A673 (cell line): ENCODE measurements at places on chromosomes 12 and 14.

DNA sequence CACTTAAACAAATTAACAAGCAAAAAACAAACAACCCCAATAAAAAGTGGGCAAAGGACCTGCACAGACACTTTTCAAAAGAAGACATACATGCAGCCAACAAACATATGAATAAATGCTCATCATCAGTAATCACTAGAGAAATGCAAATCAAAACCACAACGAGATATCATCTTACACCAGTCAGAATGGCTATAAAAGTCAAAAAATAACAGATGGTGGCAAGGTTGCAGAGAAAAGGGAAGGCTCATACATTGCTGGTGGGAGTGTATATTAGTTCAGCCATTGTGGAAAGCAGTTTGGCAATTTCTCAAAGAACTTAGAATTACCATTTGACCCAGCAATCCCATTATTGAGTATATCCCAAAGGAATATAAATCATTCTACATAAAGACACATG lies 34.6 kb upstream of the NT5DC3 start:
- DNase-seq = peak; percentile 18

DNA sequence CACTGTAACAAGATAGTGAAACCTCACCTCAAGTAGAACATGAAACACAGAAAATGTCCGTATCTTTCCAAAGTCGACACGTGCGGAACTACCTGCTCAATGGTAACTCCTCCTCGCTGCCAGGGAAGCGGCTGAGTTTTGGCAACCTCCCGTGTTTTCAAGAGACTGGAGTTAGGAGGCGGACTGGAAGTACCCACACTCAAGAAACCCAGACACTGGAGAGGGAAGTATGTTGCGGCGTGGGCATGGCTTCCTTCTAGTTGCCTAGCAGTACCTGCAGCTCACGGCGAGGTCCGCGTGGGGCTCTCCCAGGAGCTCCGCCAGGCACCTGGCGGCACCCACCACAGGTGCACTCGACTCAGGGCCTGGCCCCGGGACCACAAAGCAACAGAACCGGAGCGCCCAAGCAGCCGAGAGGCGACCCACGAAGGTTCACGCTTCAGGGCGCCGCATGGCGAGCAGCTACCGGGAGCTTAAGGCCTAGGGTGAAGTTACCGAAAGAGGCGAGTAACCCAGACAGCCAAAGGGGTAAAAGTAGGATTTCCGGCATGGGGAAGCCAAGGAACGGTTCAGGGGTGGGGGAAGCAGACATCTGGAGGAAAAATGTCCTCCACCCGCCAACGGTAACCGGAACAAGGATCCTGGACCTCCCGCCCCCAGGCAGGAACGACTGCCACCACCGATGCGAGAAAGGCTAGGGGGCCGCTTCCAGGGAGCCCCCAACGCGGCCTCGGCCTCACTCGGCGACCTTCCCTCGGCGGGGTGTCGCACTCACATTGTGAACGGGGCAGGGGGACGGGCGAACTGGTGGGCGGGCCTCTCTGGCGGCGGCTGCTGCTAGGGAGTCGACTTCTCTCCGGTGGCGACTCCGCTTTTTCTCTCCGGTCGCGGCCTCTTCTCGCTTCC lies 608 bp downstream of the PTGES3 start:
- peak; percentile 48 for DNase-seq

DNA sequence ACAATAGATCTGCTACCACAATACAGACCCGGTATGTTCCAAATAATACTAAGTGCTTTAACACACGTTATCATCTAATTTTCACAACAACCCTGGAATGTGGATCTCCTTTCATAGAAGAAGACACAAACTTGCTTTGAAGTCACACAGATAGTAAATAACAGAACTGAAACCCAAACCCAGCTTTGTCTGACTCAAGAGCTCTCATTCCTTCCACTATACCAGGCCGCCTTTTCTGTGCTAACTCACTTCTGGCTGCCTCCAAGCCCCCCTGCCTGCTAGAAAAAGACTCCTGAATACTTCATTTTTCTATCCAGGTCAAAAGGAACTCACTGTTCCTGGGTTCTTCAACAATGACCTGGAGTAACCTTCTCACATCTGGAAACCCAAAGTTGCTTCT lies 37.8 kb downstream of the PRPF40B start:
- DNase-seq = no peak

DNA sequence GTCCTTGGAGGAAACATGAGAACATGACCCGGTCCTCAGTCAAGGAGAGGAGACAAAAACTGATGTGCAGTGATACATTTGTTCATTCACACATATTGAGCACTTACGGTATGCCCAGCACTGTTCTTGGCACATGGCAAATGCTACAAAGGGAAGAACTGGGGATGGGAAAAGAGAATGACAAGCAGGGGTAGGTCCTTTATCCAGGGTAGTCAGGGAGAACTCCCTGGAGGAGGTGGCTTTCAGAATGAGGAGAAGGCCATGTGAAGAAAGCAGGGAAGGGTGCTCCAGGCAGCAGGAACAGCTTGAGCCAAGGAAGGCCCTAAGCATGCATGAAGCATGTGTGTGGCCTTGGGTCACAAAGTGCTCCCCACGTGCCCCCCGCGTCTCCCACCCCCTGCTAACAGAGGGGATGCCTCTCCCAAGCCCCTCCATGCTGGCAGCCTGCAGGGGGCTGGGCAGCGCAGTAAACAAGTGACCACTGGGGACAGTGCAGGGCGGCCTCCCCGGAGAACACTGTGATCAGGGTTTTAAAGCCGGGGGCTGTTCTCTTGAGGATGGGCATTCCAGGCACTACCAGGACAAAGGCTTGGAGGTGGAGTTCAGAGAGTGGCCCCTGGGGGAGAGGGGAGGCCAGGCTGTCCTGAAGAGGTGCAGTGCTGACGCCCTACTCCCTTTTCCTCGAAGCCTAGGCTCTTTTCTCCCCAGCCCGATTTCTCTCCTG lies 71.0 kb downstream of the PHETA1 start:
- DNase-seq = no peak

DNA sequence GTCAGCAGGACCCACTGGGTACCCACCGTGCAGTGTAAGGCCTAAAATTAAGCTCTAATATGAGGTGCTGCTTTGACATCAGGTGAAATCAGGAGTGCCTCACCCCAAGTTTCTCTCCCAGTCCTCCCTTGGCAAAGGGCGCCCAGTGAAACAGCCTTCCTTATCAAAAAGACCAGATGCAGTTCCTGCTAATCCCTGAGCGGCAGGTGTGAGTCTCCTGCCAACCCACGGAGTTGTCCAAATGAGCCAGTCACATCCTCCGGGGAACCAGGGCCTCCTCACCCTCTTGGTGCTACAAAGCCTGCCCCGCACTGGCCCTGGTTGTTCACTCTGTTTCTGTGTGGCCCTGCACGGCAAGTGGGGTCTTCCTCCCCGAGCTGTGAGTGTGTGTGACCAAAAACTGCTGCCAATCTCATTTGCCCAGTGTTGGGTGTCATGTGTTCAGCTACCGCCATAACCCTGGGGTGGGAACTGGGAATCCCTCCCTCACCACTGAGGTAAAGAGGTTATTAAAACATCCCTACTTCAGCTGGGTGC lies 20.2 kb upstream of the P2RX4 start:
- DNase-seq = no peak

- DNase-seq = peak; percentile 76
These were observed 3.9 kb upstream of the POC1B start for GRCh38 chr12:89529738-89530137.

GRCh38 chr12:47271800-47272239 lies 192.1 kb upstream of the AMIGO2 start:
- DNase-seq = no peak

GRCh38 chr12:49937639-49938300 lies 12.8 kb upstream of the AQP2 start:
- DNase-seq = no peak

- peak; percentile 64 for DNase-seq
These were observed 229.7 kb upstream of the NPAS3 start for GRCh38 chr14:32709027-32709426.

- DNase-seq = no peak
These were observed 44.3 kb downstream of the ATG2B start for GRCh38 chr14:96318836-96319235.

- no peak for DNase-seq
These were observed 60.6 kb downstream of the LGMN start for GRCh38 chr14:92687681-92688433.

DNA sequence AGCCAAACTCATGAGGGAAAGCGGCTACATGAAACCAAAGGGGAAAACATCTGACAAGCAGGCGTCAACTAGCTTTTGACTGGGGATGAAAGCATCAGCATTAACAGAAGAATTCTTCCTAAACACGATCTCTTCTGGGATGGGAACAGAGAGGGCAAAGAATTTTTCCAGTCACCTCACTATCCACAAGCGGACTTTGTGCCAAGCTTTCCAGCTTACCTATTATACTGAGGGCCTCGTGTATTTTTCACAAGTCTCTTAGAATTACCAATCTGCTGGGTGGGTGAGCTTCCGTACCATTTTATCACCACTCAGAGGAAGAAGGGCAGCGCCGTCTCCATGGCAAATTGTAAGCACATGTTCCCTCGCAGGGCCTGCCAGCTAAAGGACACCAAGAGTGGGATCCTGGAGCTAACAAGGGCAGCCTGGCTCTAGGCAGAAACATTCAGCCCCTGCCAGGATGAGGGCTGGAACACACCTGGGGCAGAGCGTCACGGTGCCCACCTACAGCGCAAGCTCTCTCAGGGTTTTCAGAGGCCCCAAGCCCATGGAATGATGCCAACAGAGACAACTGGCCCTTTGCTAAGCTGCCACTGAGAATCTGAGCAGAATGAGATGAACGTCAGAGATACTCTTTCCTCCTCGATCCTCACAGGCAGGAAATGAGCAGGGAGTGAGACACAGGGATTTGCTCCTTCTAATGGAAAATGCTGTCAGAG lies 74.6 kb downstream of the CHGA start:
- no peak for DNase-seq

- DNase-seq = no peak
These were observed 18.9 kb downstream of the CCDC88C start for GRCh38 chr14:91398707-91399106.

DNA sequence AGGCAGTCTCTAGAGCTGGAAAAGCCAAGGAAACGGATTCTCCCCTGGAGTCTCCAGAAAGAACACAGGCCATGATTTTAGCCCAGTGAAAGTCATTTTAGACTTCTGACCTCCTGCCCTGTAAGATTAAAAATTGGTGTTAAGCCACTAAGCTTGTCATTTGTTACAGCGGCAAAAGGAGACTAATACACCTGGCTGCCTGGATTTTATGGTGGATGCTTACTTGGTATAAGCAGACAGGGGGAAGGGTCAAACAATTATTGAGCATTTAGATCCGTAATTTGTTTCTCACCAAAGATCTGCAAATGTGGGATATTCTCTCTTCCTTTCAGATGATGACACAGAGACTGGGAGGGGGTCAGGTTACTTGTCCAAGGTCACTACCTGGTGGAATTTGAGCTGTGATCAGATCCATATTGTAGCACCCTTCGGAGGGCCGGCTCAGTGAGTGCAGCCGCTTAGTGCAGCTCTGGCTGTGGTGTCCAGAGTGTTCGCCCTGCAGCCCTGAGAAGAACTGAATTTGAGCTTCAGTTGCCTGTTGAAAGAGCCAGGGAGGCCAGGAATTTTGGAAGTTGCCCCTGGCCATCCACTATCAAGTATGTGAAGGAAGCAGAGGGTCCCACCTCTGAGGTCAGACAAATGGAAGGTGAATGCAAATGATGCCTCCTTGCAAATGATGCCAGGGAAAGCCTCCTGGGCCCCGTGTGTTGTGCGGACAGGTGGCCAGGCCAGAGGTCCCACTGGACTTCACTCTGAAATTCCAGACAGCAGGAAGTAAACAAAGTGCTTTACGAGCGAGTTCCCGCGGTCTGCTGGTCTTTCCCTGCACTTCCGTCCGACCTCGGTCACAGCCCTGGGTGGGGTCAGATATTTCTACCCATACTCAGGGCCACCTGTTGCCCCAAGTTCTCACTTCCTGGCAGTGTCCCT lies 15.1 kb downstream of the GLRX5 start:
- no peak for DNase-seq

DNA sequence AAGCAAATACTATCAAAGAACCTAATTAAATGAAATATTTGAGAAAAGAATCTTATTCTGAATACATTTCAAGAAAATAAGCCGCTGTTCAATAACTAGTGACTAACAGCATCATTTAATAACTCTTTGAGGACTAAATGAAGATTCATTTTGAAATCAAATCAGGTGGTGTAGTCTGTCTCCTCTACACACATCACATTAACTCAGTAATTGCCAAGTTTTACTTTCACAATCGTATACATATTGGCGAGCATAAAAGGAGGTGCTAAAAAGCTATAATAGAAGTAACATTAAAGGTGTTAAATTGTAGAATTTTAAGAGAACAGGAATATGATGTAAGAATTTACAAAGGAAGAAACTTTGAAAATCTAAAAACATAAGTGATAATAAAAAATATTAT lies 185.1 kb downstream of the MDGA2 start:
- DNase-seq = no peak

DNA sequence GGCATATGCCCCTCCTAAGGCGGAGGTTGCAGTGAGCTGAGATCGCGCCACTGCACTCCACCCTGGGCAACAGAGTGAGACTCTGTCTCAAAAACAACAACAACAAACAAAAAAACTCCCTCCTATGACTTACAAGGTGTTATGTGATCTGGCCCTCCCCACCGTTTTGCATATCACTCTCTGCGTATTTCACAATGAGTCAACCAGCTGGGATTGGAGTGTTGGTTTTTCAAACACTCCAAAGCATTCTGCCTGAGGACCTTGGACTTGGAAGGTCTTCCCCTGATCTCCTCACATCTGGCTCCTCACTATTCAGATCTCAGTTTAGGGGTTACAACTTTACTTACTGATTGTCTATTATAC lies 14.0 kb downstream of the MANSC1 start:
- DNase-seq = no peak

DNA sequence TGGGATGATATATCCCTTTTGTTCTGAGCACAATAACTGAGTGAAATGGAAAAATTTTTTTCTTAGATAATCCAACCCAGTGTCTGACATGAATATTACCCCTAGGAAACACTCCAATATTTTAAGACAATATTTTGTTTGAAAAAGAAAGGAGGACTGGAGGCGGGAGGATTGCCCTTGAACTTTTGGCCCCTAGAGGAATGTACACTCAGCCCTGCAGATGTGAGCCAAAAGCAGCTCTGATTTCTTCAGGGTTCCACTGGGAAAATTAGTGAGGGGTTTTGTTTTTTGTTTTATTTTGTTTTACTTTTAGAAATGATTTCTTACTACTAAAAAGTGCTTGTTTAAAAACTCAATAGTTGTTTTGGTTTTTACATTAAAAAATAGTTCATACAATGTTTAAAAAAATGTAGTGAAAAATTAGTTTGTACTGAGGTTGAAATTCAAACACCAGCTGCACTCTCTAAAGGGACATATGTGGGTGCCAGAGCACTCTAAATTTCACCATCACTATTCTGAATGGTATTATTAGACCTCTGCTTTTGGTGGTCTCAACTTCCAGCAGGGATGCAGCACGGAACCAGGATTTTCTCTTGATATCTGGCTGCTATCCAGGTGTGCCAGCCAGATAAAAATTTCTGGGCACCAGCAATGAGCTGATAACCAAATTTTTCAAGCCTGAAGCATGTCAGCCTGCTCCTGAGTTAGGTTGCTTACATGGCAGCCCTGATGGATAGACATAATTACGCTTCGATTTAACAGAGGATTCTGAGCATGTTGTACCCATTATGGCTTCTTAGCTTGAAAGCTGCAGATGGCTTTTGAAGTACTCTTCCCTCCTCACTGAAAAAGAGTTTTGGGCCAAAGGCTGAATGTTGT lies 141.9 kb downstream of the ANO6 start:
- DNase-seq = no peak
